ENCODE measurements at places on chromosomes 6 and 20.

DNA sequence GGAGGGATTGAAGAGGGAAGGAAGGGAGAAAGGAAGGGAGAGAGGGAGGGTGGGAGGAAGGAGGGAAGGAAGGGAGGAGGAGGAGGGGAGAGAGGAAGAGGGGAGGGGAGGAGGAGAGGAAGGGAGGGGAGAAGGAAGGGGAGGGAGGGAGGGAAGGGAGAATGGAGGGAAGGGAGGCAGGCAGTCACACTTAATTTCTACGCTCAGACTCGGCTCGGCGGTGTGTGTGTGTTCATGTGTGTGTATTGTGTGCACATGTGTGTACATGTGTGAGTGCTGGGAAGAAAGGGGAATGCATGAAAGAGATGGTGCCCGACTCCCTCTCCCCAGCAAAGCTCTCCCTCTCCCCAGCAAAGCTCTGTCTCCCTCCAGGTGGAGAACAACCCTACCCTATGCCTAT, 79.1 kb upstream of the AFDN start:
- no peak for DNase-seq

DNA sequence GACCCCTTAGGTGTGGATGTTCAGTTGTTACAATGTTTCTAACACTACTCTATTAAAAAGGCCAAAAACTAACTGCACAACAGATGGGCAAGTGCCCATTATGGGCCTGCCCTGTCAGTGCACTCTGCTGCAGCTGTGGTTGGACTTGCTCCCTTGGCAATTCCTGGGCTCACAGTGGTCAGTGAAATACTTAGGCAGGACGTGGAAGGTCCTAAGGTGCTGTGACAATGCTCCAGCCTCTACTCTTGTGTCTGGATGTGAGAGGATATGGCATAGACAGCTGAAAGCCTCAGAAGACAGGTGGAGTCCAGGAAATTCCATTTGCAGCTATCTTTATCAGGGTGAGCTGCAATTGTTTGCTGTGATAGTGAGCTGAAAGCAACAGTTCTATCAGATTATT, 136.5 kb upstream of the OLIG3 start:
- DNase-seq = no peak

DNA sequence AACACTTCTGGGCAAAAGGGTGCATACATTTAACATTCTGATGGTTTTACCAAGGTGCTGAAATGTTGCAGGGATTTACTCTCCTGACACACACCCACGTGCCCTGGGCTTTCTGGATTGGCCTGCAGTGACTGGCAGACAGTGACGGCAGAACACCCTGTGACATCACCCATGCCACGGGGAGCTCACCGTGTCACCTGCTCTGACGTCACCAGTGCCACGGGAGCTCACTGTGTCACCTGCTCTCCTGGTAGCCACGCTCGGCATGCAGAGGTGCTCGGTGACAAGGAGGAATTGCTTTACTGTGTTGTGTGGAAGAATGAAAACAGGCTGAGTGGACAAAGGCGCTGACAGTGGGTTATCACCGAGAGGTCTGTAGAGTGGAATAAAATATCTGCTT, 99.3 kb downstream of the RAMACL start:
- no peak for DNase-seq

- DNase-seq = no peak
Measured at GRCh38 chr6:10479939-10480700, 41.0 kb upstream of the GCNT2 start.

GRCh38 chr6:77548662-77549366, 85.5 kb upstream of the HTR1B start:
- DNase-seq = no peak

DNA sequence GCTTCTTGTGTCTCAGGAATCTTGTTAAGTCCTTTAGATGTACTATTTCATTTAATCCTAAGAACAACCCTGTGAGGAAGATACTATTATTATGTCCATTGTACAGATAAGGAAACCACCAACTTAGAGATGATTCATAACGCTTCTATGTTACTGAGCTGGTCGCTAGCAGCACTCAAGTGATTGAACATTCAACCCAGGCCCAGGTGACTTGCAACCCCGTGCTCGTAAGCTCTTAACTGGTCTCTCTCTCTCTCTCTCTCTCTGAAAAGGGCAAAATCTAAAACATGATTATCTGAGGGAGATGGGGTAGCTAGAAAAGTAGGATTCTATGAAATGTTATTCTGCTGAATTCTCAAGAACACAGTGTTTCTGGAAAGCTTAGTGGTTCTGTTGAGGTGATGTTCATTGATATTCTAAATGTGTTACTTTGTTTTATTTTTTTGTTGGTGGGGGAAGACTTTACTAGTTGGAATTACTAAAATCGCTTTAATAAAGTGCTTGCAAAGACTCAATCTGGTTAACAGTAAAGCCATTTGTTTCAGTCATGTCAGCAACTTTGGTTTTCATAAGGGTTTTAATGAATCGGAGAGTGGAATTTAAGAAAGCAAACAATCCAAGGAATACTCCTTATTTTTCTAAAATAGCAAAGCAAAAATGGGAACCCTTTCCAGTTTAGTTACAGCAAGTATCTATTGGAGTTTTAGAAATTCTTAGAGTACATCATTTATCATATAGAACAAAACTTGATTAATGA, 265.0 kb upstream of the TAB2 start:
- DNase-seq = no peak

- no peak for DNase-seq
Measured at GRCh38 chr20:49843139-49843538, 30.5 kb downstream of the SLC9A8 start.

DNA sequence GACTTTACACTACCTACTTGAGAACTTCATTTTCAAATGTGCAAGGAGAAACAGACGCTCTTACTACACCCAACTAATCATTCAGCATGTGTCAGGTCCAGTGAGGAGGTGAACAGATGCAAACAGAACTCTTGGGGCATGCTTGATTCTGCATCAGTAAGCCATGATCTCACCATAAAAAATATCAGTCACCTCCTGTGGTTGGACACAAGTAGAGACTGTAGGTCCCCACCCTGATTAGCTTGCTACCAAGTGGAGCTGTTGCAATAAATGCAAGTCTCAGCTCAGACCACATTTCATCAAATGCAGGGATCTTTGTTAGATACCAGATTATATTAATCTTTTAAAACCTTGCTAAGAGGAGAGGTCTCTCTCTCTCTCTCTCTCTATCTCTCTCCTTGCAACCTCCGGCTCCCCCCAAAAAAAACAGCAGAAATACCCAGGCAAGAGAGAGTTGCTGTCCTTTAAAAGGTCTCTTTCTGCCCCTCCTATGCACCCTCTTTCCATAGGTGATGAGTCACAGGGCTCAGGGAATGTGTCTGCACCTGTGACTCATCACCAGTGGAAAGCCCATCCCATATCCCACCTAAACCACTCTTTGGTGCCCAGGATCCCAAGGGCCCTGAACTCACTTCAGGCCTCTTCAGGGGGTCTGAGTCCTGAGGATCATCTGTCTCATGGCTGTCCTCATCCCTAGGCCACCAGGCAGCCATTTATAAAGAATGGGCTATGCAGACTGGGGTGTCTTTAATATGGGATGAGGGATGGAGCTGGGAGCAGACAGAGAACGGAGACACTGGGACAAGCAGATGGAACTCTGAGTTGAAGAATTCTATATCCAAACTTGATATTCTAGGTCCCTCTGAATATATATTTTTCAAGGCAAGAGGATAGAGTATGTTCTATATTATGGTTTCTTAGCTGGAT, 154.5 kb downstream of the QRSL1 start:
- no peak for DNase-seq

GRCh38 chr6:164072240-164072666, 657.7 kb downstream of the QKI start:
- no peak for DNase-seq

DNA sequence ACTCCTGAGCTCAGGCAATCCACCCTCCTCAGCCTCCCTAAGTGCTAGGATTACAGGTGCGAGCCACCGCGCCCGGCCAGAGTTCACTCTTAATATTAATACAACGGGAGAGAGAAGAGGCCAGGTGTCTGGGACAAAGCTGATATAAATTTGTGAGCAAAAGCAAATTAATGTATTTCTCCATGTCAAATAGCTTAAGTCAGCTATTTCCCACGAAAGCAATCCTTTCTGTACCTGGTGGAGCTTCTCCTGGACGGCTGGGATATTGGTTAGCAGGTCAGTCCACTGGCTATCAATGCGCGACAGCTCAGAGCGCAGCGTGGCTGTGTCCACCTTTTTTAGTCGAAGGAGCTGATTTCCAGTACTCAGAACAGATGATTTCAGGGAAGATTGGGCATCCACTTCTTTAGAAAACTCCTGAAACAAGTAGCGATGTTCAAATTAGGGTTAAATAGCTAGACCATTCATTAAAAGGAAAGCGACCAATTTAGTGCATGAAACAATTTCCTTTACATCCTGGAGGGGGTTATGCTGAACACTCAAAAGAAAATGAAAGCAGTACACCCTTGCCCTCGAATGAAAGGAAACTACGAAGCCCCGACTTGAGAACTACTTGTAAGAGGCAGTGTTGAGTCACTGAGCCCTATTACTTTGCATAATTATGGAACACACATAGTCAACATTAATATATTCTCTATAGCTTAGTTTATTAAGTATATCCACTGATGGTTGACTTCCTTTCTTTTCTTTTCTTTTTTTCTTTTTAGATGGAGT, 403.4 kb downstream of the SYNE1 start:
- no peak for DNase-seq

DNA sequence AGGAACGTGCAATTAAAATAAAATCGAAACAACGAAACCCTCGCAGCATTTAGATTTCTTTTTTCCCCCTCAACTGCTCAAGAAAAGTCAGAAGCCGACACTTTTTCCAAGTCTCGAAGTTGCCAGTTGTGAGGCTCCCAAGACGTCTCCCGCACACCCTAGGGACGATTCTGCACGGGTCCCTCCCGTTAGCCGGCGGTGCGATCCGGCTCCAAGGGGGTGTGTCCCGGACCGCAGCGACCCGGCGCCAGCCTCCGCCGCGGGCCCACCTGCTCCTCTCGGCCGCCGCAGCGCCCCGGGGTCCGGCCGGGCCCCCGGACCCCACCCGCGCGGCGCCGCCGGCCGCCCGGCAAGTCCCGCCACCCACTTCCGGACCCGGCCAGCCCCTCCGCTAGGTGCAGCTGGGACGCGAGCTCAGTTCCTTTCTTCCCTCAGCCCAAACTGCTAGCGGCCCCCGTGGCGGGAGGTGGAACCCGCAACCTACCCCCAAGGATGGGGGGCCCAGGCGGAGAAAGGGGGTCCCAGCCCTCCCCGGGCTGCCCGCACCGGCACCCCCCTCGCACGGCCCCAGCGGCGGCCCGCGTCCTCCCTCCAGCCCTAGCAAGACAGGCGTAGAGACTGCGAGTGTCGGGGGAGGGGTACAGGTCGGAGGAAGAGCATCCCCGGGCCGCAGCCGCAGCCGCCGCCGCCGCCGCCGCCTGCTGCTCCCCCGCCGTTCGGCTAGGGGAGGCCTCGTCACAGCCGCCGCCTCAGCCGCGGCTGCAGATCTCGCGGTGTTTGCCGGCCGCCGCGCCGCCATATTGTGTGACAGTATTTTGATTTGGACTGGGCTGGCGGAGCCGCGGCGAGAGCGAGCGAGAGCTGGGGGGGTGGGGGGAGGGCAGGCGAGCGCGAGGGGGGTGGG, 520 bp upstream of the TAB2 start:
- peak; percentile 86 for DNase-seq

DNA sequence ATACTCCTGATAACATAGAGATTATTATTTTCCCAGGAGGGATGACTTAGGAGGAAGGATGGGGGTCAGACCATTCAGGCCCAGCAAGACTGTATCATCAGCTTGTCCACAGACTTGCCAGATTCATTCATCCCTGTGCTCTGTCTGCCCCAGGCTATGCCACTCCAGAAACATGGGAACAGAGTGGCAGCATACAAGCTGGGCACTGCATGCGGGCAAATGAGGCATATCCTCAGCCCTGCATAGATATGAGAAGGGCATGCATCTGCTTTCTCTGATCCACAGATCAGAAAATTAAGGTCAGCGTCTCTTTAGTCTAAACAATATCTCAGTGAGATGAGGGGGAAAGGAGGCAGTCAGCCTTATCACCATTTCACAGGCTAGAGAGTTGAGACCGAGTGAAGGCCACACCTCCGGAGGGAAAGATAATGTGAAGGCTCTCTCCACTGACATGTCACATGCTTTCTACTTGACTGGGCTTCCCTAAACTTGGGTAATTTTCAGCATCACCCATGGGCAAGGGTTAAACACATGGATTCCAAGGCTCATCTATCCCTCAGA, 140.5 kb downstream of the TFAP2B start:
- no peak for DNase-seq

GRCh38 chr20:45173522-45173921, 1.2 kb upstream of the PI3 start:
- DNase-seq = no peak

GRCh38 chr20:34350095-34350494, 13.0 kb upstream of the ITCH start:
- no peak for DNase-seq

GRCh38 chr20:59207742-59208357, 44.2 kb downstream of the ZNF831 start:
- no peak for DNase-seq

- DNase-seq = no peak
Measured at GRCh38 chr6:29834564-29835436, 7.2 kb downstream of the HLA-G start.

GRCh38 chr6:3608159-3608558, 143.4 kb downstream of the PXDC1 start:
- no peak for DNase-seq

DNA sequence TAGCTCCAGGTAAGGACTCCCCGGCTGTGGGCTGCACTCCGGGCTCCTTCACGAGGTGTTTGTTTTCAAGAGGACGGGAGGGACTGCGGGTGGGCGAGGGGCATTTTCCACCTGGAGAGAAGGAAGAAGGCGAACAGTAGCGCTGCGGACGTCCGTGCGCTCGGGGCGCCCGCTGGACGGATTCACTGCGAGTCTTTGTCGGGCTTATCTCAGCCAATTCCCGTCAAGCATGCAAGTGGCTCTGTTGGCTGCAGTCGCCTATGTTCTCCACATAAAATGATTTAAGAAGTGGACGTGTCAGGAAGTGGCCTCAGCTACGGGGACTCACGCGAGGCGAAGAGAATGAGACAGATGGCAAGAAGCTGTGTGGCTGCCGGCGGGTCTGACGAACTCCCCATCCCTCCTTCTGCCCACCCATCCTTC, 332 bp downstream of the GRIK2 start:
- DNase-seq = no peak

DNA sequence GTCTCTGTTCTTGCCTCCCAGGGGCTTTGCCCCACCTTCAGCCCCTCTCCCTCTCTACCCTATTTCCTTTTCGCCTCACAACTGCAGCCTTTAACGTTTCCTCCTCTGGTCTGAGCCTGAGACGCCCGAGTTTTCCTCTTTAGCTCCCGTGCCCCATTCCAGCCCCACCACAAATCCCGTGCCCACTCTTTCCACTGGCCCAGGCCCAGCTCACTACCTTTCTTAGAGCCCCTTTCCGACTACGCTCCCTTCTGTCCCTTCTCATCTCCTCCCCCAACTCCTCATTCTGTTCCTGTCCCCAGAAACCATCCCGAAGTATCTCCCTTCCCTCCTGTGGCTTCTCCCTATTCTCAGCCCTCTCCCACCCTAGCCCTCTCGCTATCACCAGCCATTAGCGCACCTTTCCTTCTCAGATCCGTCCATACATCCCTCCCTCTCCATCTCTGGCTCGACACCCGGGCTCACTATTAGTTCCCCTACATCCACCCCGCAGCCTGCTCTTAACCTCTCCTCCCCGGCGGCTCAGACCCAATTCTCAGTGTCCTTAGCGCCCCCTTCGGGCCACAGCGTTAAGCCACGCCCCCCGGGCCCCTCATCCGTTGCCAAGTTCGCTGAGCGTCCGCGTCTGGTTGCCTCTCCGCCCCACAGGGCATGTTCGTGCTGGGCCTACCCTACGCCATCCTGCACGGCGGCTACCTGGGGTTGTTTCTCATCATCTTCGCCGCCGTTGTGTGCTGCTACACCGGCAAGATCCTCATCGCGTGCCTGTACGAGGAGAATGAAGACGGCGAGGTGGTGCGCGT, 2.7 kb downstream of the SLC32A1 start:
- no peak for DNase-seq

GRCh38 chr6:16440636-16441212, 202.3 kb downstream of the GMPR start:
- no peak for DNase-seq
